ENCODE measurements at places on chromosomes 7 and 10.

DNA sequence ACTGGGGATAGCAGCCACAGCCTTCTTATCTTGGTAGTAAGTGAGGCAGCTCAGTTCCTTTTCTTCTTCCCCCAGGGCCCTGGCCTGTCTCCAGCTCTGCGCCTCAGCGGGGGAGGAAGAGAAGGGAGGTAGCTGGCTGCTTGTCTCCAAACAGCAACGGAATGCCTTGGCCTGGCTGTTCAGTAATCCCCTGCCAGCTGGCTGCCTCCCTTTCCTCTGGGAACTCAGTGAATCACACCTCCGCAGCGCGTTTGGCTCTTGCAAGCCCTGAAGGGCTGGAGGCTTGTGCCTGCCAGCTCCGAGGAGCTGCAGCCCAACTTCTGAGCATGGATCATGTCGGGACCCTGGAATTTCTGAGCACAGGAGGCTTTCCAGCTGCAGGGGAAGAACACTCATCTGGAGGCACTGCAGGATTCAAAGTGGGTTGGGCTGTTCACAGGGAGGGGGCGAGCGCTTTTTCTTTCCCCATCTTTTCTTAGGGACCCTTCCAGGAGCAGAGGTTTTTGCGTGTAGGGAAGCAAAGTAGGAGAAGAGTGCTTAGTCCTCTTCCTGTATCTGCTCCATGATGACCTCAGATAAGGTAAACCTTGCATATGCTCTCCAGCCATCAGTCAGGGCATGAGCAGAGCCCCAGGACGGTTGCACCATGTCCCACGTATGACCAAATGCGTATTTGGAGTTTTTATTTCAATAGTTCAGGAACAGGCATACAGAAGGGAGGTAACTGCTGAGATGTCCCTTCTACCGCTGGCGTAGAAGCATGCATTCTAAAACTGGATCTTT lies 253.2 kb upstream of the INHBA start:
- DNase-seq: no peak

- DNase-seq: no peak
Measured at GRCh38 chr7:90530263-90530662, 60.8 kb downstream of the PTTG1IP2 start.

GRCh38 chr10:76973091-76974016 lies 664.3 kb downstream of the KCNMA1 start:
- no peak for DNase-seq

DNA sequence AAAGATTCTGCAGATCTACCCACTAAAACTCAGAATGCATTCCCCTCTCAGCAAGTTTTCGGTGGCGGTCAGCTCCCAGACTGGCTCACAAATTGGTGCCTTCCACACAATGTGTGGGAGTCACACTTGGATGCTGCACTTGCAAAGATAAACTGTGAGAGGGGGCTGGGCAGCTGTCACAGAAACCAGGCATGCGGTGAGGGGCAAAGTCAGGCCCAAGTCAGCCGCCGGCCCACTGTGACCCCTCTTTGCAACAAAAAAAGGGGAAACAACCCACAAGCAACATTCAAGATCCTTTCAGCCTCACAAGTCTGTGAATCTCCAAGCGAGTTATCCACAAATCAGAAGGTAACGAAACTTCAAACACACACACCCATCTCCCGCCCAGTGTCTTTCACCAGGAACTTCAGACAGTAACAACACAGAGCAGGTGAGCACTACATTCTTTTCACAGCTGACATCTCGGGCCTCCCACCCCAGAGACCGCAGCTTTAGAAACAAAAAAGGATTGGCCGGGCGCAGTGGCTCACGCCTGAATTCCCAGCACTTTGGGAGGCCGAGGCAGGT lies 32.0 kb downstream of the SNX8 start:
- DNase-seq: no peak

GRCh38 chr10:125689955-125690569 lies 7.1 kb upstream of the TEX36 start:
- no peak for DNase-seq

- no peak for DNase-seq
Measured at GRCh38 chr7:130141884-130142653, 63.1 kb downstream of the TMEM209 start.

- no peak for DNase-seq
Measured at GRCh38 chr7:123844712-123845219, at the start of gene HYAL4. TSS of gene HYAL4 (plus strand) at chr7:123845169. CDS start at chr7:123868274, 23,105 bp downstream.

- no peak for DNase-seq
Measured at GRCh38 chr10:48609899-48610584, 5.2 kb upstream of the ARHGAP22 start.

DNA sequence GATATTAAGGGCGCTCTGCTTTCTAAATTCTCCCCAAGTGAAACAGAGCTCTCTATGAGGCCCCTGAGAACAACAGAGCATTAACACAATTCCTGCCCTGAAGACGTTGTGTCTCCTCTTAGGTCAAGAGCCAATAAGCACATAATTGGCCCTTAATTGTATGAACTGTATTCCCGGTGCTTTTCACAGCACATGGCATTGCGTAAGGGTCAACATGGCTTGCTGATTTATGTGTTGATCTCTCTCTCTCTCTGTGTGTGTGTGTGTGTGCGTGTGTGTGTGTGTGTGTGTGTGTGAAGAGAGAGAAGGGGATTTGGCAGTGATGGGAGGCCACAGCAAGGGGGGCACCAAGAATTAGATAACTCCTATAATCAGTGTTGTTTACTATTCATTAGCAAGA lies 40.5 kb downstream of the LYZL1 start:
- DNase-seq: no peak

DNA sequence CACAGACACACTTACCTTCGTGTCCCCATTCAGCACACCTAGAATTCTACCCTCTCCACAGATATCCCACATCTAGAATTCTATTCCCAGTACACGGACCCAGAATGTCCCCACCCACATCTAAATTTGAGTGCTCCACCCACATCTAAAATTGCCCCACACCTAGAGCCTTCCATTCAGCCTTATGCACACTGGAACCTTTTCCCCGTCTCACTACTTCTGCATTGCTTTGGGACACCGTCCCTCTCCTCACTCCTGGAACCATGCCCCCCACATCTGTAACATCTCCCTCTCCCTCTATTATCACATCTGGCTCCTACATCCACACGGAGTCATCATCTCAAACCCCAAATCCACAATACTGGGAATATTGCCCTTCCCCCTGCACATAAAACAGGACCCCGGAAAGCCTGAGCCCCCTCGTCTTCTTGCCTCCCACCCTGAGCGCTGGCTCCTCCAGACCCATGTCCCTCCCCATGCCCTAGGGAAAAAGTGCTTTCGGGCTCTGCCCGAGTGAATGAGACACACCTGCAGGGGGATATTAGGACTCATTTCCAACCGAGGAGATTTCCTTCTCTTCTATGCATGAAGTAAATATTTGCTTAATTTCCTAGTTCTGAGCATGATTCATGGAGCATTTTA lies 125.8 kb upstream of the UNC5B start:
- DNase-seq: no peak

GRCh38 chr7:112069879-112070321 lies 136.3 kb downstream of the DOCK4 start:
- DNase-seq: no peak

DNA sequence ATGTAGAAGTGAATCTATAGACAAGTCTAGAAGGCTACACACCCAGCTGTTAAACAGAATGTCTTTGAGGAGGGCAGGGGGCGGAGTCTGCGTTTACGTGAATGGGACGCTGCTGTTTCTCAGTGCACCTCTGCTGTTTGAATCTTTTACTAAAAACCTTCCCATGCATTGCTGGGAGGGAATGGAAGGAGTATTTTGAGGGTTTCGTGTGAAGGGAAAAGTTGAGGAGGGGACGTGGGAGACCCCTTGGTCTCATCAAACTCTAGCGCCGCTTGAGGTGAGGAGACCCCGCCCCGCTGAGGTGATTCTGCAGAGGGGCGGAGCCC lies 492 bp upstream of the VCL start:
- DNase-seq: no peak

DNA sequence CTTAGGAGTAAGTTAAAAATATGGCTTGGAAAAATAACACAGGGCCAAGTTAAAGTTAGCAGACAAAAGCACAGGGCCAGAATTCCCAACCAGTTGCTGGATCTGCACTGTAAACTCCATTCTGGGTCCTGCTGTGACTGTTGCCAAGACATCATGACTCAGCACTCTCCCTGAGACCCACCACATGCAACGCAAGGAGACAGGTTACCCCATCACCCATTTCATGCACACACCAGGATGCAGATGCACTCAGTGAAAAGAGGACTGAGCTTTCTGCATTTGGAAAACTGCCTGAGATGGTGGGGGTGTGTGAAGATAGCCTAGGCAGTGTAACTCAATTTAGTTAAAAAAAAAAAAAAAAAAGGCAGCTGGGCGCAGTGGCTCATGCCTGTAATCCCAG lies 97.6 kb upstream of the ZNF438 start:
- no peak for DNase-seq

GRCh38 chr10:26430641-26431163 lies 7.4 kb upstream of the APBB1IP start:
- no peak for DNase-seq

DNA sequence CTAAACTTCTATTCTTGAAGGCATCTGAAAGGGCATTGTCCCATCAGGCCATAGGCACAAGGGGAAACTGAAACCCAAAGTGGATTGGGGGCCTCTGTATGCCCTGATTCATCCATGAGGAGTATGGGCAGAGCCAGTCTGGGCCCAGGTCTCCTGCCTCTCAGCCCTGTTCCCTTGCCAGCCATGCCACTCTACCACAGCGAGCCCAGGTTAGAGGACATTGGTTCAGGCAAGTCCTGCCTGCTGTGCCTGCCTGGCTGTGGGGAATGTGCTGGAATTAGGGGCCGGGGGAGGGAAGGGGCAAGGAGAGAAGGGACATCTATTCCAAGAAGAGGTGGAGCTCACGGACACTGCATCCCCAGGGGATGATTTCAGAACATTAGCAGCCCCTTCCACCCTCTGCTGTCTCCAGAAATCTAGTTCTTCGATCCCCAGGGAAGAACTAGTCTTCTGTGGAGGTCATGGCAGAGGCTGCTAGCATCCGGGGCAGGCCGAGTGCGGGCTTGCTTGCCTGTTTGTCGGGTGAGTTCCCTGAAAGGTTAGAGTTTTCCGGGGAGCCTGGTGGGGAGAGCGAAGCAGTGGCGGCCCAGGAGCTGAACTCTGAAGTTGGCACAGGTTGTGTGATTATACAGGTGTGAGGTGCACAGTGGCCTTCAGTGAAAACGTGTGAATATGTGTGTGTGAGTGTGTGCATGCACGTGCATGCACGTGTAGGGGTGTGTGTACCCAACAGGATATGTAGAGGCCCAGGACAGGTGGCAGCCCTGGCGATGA lies 37.8 kb downstream of the TBATA start:
- DNase-seq: no peak

DNA sequence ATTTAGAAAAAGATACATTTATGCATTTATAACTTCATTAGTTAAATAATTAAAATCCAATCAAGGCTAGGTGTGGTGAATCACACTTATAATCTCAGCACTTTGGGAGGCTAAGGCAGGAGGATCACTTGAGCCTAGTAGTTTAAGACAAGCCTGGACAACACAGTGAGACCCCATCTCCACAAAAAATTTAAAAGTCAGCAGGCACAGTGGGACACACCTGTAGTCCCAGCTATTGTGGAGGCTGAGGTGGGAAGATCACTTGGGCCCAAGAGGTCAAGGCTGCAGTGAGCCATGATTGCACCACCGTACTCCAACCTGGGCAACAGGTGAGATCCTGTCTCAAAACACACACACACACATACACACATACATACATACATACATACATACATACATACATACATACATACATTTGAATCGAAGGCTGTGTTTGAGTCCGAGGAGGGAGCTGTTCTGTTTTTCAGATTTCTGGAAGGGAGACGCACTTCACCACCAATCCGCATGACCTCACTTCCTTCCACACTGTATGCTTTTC lies 30.1 kb downstream of the SFMBT2 start:
- DNase-seq: no peak

DNA sequence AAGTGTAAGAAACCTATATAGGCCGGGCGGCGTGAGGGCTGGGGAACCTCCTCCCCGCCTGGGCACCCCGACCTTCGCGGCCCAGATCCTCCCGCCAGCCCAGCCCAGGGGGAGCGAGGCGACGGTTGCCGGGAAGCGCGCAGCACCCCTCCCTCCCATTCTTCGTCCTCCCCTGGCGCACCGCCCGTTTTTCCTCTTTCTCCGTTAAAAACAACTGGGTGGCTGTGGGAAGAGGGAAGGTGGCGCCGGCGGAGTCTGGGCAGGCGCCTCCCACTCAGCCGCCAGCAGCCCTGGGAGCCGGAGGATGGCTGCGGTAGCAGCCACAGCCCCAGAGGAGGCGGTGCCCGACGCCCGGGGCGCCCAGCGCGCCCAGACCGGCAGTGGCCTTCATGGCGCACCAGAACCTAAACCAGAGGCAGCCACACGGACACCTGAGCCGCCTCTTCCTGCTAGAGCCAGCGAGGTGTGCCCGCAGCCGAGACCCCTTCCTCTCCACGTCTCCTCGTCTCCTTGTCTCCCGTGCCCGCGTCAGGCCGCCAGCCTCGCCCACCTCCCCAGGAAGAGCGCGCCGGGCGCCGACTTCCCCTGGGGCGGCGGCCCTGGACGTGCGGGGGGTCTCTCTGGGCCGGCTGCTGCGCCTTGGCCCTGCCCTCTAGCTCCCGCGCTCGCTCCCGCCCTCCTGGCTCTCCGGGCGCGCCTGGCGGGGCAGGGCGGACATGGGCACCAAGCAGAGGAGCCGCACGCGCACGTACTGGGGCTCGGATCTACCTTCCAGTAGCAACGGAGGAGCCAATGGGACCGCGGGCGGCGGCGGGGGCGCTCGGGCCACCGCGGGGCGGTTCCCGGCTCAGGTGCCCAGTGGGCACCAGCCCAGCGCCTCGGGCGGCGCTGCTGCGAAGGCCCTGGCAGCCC lies 32.8 kb upstream of the SFTPD start:
- no peak for DNase-seq

- DNase-seq: no peak
Measured at GRCh38 chr10:30182191-30183054, 123.0 kb upstream of the JCAD start.

DNA sequence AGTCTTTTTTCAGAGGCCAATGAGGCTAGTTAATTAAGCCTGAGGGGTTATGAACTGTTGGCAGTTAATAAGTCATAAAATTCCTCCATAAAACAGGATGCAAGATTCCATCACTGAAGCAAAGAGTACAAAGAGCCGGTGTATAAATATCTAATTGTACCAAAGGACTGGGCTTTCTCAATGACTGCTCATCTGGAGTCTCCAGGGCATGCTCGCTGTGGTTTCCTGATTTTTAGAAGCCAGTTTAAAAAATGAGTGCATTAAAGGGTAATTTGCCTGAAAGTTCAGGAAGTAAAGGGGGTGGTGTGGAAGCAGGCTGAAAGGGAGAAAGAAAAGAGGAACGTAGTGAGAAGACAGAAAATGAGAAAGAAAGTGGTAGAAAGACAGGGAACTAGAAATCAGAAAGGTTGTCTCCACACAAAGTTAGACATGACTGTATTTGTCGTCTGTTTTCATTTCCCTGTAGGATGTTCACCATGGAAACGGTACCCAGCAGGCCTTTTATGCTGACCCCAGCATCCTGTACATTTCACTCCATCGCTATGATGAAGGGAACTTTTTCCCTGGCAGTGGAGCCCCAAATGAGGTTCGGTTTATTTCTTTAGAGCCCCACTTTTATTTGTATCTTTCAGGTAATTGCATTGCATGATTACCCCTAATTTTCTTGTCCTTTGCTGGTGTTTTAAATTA lies 282.3 kb downstream of the TWIST1 start:
- no peak for DNase-seq

Data from NK-92 treated with Interleukin-12 subunit alpha and Interleukin-12 subunit beta, amount 100 ng/mL, for 24 hours (cell line).